ENCODE measurements at places on chromosomes 3 and 15.

DNA sequence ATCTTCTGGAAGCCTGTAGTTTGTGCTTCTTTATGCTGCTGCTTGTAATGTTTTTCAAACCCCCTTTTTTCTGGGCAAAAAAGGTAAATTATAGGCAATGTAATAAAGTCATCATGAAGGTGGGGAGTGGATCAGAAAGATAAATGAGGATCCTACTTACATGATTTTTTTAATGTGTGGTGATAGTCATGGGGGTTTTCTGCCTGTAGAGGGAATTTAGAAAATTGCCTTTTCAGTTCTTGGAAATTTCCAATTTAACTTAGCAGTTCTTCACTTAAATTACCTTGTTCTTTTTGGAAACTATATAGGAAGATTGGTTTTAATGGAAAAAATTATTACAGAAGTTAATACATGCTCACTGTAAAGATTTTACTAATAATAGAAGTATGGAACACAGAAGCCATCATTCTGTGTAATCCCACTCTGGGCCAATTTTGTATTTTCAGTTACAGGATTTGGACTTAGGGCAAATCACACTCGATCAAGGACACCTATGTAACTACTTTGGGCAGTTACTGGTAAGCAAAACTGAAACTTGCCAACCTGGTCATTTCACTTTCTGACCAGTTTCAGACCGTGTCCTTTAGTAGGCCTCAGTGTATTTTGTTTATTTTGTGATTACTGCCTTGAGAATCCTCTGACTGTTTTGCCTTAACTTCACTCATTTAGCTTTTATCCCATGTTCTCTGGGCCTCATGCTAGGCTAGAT lies 10.5 kb upstream of the SCAANT1 start:
- no peak for DNase-seq

DNA sequence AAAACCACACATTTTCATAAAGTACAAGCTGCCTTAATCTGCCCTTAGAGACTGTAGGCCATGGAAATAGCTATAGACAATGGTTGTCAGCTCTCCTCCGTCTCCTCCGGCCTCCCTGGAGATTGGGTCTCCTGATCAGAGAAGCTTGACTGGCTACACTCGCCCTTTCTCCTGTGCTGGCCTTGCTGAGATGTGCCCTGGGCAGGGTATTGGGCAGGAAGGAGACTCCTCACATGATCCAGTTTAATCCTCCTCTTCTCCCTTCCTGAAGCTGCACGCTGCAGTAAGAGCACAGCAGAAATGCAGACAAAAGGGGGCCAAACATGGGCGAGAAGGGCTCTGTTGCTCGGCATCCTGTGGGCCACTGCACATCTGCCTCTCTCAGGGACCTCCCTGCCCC lies at the start of gene SLC24A5:
Gene SLC24A5, plus strand, starts transcription at position 246 of the 400 bp plus-strand sequence. Its CDS starts 55 bp downstream, at position 301.
- no peak for DNase-seq

GRCh38 chr15:85394554-85395333 lies 14.3 kb downstream of the AKAP13 start:
- DNase-seq: no peak

- DNase-seq: no peak
Observed at GRCh38 chr3:76855451-76855850, 184.4 kb upstream of the ROBO2 start.

All from neural crest cell (in vitro differentiated cells).